Activated T-helper 1 cell treated with anti-CD3 and anti-CD28 coated beads, Interleukin-2, amount 50 U/mL, for 16 hours (primary cell): ENCODE measurements at places on chromosomes 2 and 18.

DNA sequence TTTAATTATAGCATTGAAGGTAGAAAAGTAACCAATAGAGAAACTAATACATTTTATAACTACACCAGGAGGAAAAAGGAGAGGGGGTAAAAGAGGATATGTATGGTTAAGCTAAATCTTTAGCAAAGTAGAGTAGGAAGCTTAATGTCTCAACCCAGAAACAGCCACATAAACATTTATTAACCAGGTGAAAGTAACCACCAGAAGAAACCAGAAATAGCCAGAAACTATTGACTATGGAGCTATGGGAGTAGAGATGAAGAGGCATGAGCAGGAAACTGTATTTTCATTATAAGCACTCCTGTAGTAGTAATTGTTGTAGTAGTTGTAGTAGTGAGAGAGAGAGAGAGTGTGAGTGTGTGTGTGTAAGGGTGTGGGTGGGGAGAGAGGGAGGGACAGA, 617.5 kb upstream of the CHAC2 start:
- DNase-seq: no peak

GRCh38 chr2:136452528-136452927, 312.8 kb upstream of the THSD7B start:
- DNase-seq: no peak

DNA sequence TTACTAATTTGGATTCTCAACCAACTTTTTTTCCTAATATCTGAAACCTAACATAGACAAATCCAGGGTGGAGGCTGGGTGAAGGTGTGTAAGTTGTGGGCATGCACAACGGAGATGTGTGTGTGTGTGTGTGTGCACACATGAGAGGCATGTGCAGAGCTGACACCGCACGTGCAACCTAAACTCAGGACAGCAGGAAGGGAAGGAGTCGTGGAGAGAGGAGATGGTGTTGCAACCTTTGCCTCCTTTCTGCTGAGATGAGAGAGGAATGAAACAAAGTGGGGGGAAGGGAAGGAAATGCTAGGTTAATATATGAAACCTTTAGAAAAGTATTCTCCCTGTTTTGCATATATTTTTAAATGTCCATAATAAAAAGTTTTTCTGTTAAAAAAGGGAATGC, 64.7 kb downstream of the KCTD1 start:
- DNase-seq: no peak

GRCh38 chr2:182101263-182101662, 115.6 kb downstream of the PPP1R1C start:
- DNase-seq: no peak

DNA sequence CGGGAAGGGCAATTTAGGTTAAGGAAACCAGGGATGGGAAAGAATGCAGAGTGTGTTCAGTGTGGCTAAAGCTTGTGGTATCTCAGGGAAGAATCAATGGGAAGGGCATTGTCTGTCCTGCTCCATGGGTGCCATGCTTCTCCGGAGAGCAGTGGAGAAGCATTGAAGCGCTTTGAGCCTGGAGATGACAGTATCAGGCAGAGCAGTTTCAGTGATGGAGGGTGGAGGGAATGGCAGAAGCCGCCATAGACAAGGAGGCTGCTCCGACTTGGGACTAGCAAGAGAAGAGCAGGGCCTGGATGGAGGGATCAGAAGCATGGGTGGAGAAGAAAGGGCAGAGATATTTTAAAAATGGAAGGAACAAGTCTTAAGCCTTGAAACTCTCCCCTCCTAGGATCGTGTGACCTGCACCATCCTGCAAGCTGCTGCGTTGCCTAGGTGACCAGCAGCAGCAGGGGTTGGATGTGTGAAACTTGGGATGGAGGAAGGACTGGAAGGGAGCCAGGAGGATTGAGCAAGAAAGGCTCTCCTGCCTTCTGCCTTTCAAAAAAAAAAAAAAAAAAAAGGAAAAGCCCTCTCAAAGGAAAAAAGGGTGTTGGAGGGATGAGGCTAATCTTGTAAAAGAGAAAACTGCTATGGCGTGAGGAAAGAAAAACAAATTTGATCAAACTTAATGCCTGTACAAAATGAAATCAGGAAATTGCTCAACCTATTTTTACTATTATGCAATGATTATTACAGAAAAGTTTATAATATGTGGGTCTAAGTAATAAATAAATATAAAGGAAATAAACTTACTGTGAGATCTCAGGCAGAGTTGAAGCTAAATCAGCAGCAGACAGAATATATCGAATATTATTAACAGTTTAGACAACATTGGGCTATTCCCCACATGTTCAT, 493.8 kb upstream of the NRP2 start:
- no peak for DNase-seq

DNA sequence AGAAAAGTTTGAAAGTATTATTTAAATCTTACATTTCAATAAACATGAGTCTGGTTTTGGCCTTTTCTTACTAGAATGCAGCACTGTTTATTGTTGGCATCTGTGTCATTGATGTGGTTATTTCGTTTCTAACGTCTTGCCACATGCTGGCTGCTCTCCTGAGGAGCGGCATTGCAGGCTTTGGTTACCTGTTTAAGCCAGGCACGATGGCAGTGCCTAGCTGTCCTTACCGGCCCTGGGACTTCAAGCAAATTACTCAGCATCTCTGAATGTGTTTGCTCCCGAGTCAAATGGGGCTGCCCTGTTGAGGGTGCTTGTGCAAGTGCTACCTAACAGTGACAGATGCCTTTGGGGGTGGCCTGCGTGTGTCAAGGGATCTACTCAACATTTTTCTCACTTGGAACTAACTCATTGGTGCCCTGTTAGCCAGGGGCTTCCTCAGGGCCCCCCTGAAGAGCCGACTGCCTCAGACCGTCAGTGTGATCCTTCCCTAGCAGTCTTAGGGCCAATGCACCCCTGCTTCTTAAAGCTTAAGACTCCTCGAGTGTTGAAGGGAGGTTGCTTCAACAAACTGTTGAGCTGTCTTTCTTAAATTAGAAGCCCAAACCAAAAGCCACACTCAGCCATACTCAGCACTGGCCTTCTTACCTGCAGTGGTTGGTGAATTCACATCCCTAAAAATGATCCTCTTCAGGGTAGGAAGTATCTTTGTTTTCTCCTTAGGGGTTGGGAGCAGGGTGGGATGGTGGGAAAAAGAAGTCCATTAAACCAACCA, 151.5 kb downstream of the NCK2 start:
- no peak for DNase-seq

DNA sequence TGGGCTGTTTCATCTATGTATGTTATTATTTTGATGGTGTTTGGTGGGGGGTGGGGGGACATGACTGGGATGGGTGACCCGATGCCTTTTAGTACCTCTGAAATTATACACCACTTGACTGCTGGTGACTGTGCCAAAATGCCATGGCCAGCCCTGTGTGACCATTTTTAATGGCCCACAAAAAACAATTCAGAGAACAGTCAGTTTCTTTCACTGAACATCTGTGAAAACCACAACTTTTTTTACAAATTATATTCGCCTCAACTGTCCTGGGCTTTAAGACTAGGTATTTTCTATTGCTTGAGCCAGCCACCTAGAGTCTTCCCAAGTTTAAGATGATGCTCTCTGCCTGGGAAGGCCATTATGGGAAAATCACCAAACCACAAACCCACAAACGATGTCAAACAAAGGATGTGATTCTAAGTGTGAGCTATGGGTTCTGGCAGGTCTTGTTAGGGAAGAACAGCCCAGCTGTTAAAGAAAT, 33.9 kb downstream of the FN1 start:
- no peak for DNase-seq

DNA sequence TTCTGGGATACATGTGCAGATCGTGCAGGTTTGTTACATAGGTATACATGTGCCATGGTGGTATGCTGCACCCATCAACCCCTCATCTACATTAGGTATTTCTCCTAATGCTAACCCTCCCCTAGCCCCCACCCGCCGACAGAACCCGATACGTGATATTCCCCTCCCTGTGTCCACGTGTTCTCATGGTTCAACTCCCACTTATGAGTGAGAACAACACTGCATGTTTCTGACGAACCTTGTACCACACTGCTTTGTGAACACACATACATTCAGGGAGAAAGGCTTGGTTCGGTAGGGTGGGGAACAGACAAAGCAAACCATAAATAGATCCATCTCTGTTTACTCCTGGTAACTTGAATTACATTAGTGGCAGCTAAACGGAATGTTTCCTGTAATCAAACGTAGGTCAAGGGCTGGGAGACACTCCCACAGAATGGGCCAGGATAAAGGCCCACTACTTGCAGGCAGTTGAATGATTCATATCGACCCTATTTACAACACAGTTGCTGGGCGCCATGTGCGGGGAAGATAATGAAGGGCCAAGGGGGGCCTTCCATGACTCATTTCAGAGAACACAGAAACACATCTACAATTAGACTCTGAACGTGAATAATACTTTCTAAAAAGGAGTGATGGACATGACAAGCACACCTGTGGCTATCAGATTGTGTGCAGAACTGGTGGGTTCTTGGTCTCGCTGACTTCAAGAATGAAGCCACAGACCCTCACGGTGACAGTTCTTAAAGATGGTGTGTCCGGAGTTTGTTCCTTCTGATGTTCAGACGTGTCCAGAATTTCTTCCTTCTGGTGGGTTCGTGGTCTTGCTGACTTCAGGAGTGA, 56.8 kb upstream of the KIDINS220 start:
- no peak for DNase-seq

DNA sequence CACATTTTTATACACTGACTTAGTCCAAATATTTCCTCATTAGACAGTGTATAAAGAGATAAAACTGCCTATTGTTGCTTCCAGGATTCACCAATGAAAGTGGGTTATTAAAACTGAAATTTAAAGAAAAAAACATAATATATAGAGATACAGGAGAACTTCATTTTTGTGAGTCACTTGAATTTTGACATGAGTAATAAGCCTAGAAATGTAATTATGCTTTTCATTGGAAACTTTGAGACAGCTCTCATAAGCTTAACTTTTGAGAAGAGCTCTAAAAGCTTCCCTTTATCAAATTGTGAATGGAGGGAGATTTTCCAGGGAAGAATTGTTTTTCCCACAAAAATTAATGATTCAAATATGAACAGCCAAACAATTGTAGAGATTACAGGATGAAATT, 14.1 kb downstream of the DYNC2LI1 start:
- DNase-seq: no peak

- no peak for DNase-seq
Observed at GRCh38 chr18:58947136-58947732, 82.6 kb downstream of the ZNF532 start.

DNA sequence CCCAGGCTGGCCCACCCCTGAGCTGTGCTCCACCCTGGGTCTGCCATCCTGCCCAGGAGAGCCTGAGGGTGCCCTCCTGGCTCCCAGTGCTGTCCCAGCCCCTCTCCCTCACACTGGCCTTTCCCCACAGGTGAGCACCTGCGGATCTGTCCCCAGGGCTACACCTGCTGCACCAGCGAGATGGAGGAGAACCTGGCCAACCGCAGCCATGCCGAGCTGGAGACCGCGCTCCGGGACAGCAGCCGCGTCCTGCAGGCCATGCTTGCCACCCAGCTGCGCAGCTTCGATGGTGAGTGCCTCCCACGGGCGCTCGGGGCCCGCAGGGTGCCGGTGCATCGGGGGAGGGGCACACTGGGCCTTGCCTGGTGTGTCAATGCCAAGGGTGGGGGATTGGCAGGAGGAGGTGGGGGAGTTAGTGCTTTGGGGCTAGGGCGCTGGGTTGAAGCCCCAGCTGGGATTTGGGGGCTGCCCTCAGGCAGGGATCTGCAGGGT, 23.5 kb downstream of the GPC1 start:
- DNase-seq: no peak

DNA sequence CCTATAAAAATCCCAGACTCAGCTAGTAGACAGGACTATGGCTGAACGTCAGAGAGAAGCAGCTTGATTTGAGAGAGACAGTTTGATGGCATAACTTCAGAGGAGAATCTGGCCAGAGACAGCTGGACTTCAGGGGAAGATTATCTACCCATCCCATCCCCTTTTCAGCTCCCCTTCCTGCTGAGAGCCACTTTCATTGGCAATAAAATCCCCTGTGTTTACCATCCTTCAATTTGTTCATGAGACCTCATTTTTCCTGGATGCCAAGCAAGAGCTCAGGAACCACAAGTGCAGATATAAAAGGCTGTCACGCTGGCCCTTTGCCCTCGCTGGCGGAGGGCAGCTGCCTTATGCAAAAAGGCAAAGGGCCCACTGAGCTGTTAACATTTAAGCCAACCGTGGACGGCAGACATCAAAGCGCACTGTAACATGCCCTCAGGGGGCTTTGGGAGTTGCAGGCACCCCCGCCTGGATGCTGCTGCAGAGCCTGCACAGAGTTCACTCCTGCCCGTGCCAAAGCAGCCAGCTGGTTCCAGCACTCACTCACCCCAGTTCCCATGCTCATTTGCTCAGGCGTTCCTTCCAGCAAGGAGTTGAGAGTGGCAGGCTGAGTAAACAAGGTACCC, 164.3 kb upstream of the PGAP1 start:
- no peak for DNase-seq
